ENCODE measurements at places on chromosomes 3 and 15. TPM values are rescaled to one million over a fixed set of nuclear protein-coding genes. Genes with fewer than 3 reads are reported as not detected.

WNT5A gene
- total RNA-seq, result 2,720 TPM

ADIPOQ gene
- total RNA-seq, result not detected

SERPINI2 gene
- not detected for total RNA-seq

ANKUB1 gene
- total RNA-seq, result not detected

ANAPC13 gene
- total RNA-seq, result 67.5 TPM

ZNF80 gene
- not detected for total RNA-seq

PPARG gene
- 49.5 TPM for total RNA-seq

RYR3 gene
- 2.4 TPM for total RNA-seq

LMAN1L gene
- 0.11 TPM for total RNA-seq

NLGN1 gene
- 2.3 TPM for total RNA-seq

CAMK1 gene
- 2.5 TPM for total RNA-seq

ISLR gene
- 0.39 TPM for total RNA-seq

MYRIP gene
- total RNA-seq, result not detected

PLA2G4D gene
- total RNA-seq, result not detected

GOLGA8R gene
- total RNA-seq, result 6.7 TPM

CAV3 gene
- not detected for total RNA-seq

BOC gene
- total RNA-seq, result 15.7 TPM

ADGRG7 gene
- 0.39 TPM for total RNA-seq

All from placental epithelial cell (primary cell).